ENCODE measurements at places on chromosomes 3 and 15.

GRCh38 chr15:100783291-100783690 lies 96.3 kb upstream of the ALDH1A3 start:
- DNase-seq, result no peak

GRCh38 chr3:148631124-148631903 lies 66.4 kb upstream of the AGTR1 start:
- no peak for DNase-seq

DNA sequence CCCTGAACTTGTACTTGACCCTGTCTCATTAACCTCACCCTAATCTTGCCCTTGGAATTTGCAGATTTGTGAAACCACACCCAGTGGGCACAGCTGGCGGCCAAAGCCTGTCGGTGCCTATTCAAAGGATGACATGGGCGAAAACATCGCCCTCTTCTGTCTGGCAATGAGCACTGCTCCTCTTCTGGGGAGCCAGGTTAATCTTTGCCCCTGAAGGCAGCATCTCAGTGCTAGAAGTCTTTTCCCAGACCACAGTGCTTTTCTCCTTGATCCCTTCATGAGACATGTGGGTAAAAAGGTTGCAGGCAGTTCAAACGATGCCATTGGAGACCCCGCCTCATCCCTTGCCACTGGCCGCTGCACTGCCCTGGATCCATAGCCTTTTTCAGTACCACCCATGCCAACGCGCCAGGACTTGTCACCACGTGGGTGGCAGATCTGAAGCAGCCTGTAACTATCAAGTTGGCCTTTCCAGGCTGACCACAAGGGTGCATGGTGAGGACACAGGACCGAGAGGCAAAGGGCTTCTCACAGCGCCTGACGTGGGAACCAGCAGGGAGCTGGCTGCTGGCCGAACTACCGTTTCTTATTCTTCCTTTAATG lies 6.5 kb upstream of the DNASE1L3 start:
- DNase-seq, result peak; percentile 61

GRCh38 chr15:77027697-77028450 lies 32.9 kb downstream of the PSTPIP1 start:
- DNase-seq, result no peak

GRCh38 chr3:54866251-54866650 lies 61.6 kb downstream of the LRTM1 start:
- DNase-seq, result no peak

- DNase-seq, result no peak
Measured at GRCh38 chr3:143676747-143677146, 171.5 kb downstream of the SLC9A9 start.

GRCh38 chr15:25248583-25249235 lies 190.1 kb downstream of the UBE3A start:
- DNase-seq, result no peak

GRCh38 chr15:70316059-70316600 lies 218.4 kb upstream of the TLE3 start:
- DNase-seq, result no peak

- DNase-seq, result no peak
Measured at GRCh38 chr15:72503147-72503546, 29.0 kb downstream of the ARIH1 start.

DNA sequence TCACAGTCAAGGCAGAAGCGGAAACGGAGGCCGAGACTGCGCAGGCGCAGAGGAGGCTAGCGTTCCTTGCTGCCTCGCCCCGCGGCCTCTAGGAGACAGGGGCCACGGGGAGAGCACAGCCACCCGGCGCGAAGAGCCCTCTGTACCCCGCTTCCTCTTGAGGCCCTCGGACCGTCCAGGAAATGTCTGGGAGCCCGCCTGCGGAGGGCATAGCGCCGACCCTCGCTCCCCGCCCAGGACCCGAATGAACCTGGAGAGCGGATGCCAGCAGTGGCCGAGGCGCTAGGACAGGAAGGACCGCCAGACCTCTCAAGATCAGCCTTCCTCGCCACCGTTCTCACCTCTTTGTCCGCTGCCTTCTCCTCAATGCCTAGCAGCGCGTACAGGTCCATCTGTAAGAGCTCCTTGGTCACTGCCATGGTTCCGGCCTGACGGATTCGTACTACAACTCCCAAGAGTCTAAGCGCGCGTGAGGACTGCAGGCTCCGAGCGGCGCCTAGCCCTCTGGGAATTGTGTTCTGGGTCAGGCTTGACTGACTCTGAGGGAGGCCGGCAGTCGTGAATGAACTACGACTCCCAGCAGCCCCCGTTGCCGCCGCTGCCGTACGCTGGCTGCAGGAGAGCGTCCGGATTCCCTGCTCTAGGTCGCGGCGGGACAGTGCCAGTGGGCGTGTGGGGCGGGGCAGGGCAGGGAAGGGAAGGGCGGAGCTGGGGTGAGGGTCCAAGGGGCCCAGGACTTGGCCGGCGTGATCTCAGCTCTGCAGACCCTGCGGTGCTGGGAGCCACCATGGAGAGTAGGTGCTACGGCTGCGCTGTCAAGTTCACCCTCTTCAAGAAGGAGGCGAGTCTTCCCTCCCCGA lies at the start of the genes DNAJC17 and ZFYVE19:
Gene DNAJC17, minus strand, starts transcription at position 446 of the 860 bp plus-strand sequence. Its CDS starts 27 bp downstream, at position 419.
Gene ZFYVE19, plus strand, starts transcription at position 62 of the 860 bp plus-strand sequence. Its CDS starts 501 bp downstream, at position 563.
- DNase-seq, result peak; percentile 96

- no peak for DNase-seq
Measured at GRCh38 chr3:107117922-107118536, 259.2 kb upstream of the CCDC54 start.

DNA sequence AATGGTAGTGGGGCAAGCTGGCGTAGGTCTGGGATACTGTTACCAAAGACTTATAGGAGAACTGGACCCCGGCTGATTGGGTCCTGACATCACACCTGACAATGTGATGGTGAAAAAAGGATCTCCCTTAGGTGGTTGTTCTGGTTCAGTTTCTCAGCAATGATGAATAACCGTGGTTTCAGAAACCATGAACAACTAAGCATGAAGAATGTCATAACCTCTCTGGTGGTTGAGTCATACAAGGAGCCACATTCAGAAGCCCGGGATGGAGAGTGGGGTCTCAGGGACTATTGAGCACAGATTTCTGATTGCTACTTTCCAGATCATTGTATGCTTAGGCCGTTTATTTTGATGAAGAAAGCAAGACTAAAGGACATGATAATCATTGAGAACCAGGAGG lies 17.4 kb downstream of the GPR160 start:
- peak; percentile 64 for DNase-seq

DNA sequence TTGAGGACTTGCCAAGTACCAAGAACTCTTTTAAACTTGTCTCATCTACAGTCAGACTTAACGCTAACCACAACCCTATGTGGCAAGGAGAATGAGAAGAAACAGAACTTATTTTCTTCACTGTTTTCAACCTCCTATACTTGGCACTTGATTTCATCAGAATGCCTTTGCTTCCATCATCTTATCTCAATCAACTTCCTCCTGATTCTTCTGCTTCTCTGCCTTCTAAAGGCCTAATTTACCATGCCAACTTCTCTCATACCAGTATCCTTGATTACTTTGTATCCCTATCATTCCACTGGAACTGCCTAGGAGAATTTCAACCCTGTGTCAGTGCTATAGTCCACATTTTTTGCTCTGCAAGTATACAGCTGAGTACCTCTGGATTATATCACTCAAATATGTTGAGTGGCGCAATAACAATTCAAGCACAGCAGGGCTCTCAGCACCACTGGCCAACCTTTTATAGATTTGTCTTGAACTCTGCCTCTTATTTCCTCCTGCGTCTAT lies 413.6 kb downstream of the ROBO1 start:
- DNase-seq, result no peak

DNA sequence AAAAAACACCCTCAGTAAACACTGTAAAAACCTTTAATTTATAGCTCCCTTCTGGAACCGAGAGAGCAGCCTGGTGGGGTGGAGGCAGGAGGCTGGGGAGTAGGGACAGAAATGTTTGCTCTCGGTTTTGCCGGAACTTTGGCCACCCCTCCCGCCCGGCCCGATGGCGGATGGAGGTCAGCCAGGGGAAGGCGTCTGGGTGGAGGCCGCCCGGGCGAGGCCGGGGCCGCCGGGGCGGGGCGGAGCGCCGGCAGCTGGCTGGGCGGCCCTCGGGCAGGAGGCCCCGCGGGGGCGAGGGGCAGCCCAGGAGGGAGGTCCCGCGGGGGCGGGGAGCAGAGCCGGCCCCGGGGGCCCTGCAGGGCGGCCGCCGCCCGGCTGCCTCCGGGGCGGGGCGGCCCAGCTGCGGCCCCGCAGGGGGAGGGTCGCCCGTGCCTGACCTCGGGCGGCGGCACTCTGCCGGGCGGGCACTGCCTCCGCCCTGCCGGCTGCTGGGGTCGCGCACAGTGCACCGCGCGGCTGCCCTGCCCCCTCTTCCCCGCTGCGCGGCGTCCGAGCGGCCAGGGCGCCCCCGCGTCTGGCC lies 829 bp upstream of the SKIL start:
- DNase-seq, result peak; percentile 83

- DNase-seq, result no peak
Measured at GRCh38 chr3:173938616-173939015, 541.1 kb downstream of the NLGN1 start.

GRCh38 chr3:48189321-48189720 lies 1.1 kb upstream of the CDC25A start:
- no peak for DNase-seq

DNA sequence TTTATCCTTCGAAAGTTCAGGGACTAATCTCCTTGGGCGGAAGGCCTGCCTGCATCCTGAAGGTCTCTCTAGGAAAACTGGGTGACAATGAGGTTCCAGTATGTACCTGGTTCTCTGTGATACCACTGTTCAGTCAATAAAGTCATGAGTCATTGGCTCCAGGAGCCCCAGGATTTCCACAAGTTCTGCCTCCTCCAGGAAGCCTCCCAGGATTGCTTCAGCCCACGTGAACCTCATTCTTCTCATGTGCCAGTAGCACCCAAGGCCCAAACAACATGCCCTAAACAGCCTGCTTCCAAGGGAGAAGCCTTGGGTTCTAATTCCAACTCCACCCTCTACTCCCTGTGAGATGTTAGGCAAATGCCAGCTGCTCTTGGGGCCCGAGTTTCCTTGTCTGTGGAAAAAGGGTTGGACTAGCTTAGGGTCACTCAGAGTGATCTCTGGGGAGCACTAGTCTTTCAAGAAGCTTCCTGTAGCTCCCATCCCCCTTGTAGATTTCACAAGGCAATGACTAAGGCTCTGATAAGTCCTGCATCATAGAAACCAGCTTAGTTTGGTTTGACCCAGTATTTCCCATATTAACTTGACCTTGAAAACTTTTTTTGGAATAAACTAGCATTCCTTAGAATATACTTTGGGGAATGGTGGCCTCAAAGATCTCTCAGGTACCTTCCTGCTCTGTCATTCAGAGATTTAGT lies 118.3 kb upstream of the ATP2B2 start:
- DNase-seq, result no peak

DNA sequence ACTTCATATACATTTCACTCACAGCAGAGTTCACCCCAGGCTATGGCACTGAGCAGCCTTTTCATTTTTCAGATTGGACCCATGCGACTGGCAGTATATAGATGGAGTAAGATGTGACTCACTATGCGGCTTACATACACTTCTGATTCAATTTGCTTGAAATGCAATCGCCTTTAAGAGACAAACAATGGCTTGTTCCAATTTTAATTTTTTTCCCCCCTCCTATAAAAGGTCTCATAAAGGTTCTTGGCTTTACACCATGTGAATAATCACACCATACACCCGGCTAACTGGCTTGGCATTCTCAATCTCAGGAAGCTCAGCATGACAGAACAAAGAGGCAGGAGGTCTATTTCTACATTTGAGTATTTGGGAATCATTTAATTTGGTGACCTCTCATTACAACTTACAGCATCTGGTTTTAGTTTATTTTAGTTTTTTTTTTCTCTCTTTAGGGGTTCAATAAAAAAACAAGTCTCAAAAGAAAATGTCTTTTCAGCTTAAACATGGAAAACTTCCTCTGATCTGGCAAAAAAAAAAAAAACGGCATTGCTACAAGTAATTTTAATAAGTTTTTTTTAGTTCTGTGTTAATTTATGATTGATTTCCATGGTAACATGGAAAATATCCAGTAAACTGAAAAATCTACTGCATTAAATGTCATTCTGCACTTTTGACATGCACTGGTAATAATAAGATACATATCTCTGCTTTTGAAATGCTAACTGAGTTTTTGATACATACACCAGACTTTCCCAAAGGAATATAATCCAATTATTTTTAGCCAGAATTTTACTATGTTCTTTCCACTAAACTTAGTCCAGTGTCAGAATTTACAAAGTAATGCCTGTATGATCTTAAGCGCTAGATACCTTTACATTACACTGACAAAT lies 38.8 kb downstream of the GADL1 start:
- no peak for DNase-seq

DNA sequence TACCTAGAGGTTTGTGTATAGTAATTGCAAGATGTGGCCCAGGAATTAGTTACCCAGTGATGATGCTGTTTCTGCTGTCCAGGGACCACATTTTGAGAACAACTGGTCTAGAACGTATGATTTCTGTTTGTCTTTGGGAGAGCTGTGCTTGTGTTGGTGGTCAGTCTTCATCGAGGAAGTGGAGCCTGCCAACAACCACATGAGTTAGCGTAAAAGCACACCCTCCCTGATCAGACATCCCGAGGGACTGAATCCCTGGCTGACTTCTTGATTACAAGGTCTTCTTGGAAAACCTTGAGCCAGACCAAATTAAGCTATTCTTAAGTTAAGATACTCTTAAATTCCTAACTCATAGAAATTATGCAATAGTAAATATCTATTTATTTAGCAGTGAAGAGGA lies 81.7 kb upstream of the ZPLD1 start:
- no peak for DNase-seq

- DNase-seq, result no peak
Measured at GRCh38 chr15:69391046-69391757, 22.9 kb upstream of the KIF23 start.

DNA sequence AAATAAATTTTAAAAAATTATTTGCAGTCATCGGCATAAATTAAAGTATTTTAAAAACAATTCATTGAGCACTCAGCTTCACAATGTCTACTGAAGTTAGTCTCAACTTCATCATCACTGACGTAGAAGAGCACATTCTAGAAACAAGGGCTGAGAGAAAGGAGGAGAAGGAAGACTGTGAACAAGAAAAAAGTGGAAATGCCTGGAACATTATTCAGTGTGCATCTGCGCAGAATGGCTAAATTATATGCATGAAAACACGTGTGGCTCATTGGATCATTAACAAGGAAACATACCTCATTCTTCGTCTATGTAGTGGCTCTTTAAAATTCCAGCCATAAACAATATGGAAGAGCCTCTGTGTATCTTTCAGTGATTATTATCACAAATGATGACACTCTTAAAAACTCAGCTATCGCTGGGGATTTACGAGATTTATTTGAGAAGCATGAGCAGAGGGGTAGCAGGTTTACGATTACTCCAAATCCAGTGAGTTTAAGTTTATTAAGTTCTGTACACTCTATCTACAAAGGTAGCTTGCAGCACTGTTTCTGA lies 404.2 kb upstream of the CDIN1 start:
- no peak for DNase-seq

GRCh38 chr3:135908225-135908624 lies 57.3 kb upstream of the PPP2R3A start:
- no peak for DNase-seq

- no peak for DNase-seq
Measured at GRCh38 chr3:184082465-184082864, 14.4 kb upstream of the HTR3E start.

- DNase-seq, result peak; percentile 76
Measured at GRCh38 chr15:63945007-63945788, 101.1 kb downstream of the DAPK2 start.

- DNase-seq, result no peak
Measured at GRCh38 chr15:39684233-39684632, 98.4 kb downstream of the FSIP1 start.

Measured in activated T-cell treated with anti-CD3 and anti-CD28 coated beads, Interleukin-2, amount 50 U/mL, for 72 hours (primary cell).